ENCODE measurements at places on chromosomes 4 and X.

DNA sequence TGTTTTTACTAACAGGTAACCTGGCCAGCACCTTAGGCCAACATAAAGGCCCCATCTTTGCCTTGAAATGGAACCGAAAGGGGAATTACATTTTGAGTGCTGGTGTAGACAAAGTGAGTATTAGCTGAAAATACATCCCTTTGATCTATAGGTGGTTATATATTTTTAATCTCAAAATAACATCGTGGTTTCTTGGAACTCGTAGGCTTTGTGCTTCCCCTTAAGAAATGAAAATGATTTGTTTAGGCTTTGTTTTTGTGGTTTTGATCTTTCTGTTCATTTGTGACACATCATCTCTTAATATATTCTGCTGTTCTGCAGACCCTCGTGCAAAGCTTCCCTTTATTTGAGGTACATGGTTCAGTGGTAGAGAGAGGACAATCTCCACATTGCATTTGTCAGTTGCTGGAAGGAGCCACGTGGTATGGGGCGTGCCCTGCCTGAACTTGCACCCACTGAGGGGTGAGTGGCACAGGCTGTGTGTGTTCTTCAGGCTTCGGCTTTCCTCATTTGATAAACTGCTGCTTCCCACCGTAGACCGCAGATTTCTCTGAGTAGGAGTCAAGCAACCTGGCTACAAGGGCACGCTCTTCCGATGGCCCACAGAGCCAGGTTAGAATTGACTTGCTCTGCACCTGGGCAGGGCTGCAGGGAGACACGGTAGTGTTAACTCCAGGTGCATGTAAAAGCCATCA lies 72.2 kb downstream of the GPR143 start:
- DNase-seq: no peak

GRCh38 chr4:107866726-107867125 lies 42.0 kb downstream of the SGMS2 start:
- DNase-seq: no peak

GRCh38 chr4:147860960-147861359 lies 129.1 kb downstream of the ARHGAP10 start:
- DNase-seq: no peak

DNA sequence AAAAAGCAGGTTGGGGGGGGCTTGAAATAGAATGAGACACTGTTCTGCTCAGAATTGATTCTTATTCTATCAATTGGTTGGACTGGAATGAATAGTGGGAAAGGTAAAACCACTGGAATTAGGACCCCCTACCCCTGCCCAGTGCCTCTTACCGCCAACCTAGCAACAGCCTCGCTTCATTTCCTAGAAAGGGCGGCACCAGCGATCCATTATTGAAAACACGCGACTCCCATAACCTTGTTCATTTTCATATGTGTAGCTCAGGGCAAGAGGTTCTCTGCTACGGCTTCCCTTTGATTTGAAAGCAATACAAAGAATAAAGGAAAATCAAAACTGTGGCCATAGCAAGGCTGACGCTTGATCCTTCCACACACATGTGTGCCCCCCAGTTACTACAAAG lies 33.7 kb downstream of the IDS start:
- DNase-seq: no peak

DNA sequence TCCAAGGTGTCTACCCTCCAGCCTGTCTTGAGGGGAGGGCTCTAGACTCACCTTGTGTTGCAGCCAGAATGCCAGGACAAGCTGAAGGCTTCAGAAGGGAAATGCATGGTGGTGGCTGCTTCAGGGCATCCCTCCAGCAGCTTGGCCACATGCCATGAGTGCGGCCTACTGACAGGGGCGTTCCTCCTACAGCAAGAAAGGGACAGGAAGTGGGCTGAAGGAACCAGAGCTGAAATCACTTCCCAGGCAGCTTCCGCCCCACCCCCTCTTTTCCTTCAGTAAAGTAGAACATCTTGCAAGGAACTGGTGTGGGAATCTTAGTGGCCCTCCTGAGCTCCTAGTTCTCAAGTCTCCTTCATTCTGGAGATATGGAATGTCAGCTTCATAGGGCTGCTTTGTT lies 167.5 kb upstream of the DGKK start:
- DNase-seq: peak; percentile 44

GRCh38 chr4:152100379-152101201 lies 339.8 kb upstream of the GATB start:
- no peak for DNase-seq

- DNase-seq: peak; percentile 15
These were observed 2.6 kb downstream of the MCUB start for GRCh38 chr4:109562457-109563239.

DNA sequence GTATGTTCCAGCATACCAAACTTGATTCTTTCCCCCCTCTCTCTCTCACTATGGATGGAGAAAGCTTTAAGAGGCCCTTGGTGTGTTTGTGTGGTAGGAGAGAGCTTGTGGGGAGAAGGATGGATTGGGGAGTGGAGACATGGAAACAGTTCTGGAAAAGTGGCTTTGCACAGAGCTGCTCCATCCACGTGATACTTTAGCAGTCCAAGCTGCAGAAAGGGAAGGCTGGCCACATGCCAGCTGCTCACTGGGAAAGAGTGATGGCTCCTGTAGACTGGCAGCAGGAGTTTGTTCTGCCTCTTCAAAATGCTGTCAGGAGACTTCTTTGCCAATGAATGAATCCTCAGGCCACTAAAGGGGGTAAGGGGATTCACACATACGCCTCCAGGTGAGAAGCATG lies 21.7 kb upstream of the SEC24B start:
- peak; percentile 37 for DNase-seq

GRCh38 chr4:53629296-53629695 lies 38.0 kb upstream of the LNX1 start:
- no peak for DNase-seq

- no peak for DNase-seq
These were observed 526.7 kb downstream of the PCDH7 start for GRCh38 chr4:31246856-31247255.

- no peak for DNase-seq
These were observed 76.8 kb downstream of the CRMP1 start for GRCh38 chr4:5816101-5816500.

DNA sequence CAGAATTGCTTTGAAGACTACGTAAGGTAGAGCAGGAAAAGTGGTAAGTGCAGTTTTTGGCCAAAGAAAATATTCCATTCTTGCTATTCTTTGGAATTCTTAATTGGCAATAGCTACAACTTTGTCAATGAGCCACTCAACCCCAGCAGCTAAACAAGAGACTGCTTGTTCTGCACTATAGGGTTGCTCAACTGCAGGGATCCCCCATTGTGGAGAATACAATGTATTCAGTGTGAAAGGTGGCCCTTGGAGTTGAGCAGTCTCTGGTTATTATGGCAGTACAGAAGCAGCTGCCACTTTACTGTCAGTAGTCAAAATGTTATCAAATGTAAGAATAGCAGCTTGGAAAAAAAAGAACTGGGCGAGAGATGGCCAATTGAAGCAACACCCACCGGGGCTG lies 808.7 kb downstream of the CENPC start:
- no peak for DNase-seq

DNA sequence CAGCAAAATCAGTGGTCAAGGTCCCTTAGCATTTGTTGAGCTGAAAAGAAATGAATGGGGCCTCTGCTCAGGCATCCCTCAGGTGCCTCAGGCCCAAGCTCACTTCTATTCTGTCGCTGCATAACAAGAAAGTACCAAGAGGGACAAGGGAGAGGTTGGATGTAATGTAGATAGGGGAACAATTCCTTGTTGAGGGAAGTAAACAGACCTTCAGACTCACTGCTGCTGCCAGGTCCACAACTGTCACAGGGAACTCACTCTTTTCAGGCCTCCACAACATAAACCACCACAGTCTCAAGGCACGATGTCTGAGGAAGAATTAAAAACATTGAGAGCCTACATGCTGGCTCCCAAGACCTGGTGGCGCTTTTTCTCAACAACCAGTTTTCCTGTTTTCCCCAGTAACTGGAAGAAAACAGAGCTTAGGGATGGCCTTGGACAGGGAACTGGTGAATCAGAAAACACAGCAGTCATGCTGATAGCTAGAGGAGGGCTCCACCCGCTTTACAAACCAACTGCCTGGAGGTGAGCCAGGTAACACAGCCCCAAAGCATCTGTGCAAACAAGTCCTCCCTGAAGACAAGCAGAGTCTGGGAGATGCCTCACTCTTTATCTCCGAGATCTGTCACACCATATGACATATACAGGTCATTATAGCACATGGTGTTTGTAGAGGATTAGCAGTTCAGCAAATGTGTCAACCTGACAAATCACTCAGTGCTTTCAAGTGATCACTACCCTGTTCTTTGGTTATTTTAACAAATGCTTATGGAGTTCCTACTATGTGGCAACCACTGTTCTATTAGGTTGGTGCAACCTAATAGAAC lies 14.3 kb upstream of the AWAT1 start:
- DNase-seq: no peak

DNA sequence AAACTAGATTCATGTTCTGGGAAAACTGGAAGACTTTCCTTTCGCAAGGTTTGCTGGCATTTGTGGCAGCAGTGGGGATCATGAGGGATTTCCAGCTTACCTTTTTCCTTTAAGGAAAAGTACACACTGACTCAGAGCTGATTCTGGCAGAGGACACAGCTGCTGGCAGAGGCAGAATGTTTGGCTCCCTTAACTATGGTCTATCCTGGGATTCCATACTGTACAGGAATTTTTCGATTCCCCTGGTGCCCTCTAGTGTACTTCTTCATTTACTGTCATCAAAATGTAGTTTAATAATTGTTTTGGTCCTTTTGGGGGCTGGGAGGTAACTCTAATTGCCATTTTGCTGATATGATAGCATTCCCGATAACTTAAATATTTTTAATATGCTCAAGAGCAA lies 152.7 kb downstream of the GABRG1 start:
- DNase-seq: no peak

GRCh38 chr4:137312257-137312656 lies 220.0 kb downstream of the PCDH18 start:
- DNase-seq: no peak

DNA sequence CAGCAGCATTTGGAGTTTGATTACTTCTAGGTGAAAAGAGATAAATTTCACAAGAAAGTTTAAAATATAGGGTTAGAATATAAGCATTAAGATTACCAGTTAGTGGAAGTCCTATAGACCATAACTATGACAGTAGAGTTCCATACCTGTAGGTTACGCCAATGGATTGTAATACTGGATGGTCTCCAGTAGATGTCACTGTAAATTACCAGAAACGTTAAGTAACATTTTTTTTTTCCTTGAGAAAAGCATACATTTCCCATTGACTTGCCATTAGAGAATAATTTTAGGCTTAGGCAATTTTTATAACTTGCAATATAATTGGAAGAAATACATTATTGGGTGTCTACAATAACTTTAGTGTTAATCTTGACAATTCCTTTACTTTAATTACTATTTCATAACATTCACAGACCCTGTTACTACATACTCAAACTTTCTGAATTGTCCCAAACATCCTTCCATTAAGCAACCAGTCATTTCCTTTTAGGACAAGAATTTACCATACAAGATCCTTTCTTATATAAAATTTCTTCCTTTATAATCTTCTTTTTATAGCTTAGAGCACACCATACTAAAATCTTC lies 304.1 kb upstream of the TECRL start:
- peak; percentile 21 for DNase-seq

DNA sequence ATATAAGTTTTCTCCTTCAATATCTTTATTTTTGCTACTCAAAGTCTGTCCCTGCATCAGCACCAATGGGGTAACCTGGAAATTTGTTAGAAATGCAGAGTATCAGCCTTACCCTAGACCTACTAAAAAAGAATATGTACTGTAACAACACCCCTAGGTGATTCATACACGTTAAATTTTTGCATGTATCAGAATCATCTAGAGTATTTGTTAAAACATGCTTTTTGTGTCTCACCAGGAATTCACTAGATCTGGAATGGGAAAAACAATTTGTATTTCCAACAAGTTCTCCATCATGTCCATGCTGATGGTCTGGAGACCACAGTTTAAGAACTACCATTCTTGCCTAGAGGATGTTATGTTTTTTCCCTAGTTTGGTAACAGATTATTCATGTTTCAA lies 196.0 kb upstream of the EDNRA start:
- no peak for DNase-seq

- DNase-seq: no peak
These were observed 221.3 kb downstream of the DCTD start for GRCh38 chr4:182695842-182696241.

DNA sequence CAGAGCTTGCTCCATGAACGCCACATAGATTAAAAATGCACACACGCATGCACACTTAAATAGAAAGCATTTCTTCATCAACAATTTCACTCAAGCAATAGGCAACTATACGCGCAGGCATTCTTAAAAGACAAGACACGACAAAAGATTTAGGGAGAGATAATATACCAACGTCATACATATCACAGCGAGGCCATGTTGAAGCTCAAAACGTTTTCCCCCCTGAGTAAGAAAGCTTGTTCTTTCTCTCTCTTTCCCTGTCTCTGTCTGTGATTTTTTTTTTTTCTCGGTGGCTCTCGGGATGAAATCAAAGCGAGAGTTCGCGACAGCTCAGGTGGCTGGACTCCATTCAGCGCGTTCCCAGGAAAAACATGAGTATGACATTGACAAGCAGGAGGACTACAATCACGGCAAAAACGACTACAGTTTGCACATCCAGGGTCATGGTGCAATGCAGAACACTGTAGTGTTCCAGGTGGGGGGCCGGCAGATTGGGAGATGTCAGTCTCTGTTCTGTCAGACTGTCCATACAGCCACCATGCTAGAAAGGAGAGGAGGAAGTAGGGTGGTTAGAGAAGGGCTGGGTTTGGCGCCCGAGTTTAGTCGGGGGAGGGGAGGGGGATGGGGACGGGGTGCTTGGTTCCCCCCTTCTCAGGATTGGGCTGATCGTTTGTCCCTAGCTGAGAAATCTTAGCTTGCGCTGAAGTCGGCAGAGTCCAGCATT lies 30.7 kb downstream of the ARHGEF9 start:
- peak; percentile 42 for DNase-seq

- peak; percentile 40 for DNase-seq
These were observed 70.8 kb downstream of the NPNT start for GRCh38 chr4:105966051-105966450.

- DNase-seq: no peak
These were observed 27.0 kb upstream of the MID1IP1 start for GRCh38 chrX:38774249-38774648.

GRCh38 chr4:17997129-17997528 lies 24.4 kb downstream of the LCORL start:
- no peak for DNase-seq

- DNase-seq: no peak
These were observed 58.4 kb upstream of the SCOC start for GRCh38 chr4:140315019-140315418.

DNA sequence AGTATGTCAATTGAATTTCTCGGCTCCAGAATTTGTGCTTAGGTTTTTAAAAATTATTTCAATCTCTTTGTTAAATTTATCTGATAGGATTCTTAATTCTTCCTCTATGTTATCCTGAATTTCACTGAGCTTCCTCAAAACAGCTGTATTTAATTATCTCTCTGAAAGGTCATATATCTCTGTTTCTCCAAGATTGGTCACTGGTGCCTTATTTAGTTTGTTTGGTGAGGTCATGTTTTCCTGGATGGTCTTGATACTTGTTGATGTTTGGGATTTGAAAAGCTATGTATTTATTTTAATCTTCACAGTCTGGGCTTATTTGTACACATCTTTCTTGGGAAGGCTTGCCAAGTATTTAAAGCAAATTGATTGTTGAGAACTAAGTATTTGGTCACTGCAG lies 24.7 kb upstream of the HERC3 start:
- no peak for DNase-seq

- no peak for DNase-seq
These were observed 11.9 kb downstream of the RPS6KA3 start for GRCh38 chrX:20254712-20255299.

GRCh38 chr4:78325271-78326157 lies 226.1 kb upstream of the ANXA3 start:
- DNase-seq: no peak

GRCh38 chr4:115781528-115782146 lies 668.2 kb upstream of the NDST4 start:
- no peak for DNase-seq

- DNase-seq: no peak
These were observed 942 bp upstream of the L1CAM start for GRCh38 chrX:153886915-153887314.
